ENCODE measurements at places on chromosomes 4 and X.

GRCh38 chr4:109977854-109978501 is 65.3 kb downstream of the EGF start:
- no peak for DNase-seq

- no peak for DNase-seq
Observed at GRCh38 chr4:66602622-66603021, 932.3 kb upstream of the EPHA5 start.

DNA sequence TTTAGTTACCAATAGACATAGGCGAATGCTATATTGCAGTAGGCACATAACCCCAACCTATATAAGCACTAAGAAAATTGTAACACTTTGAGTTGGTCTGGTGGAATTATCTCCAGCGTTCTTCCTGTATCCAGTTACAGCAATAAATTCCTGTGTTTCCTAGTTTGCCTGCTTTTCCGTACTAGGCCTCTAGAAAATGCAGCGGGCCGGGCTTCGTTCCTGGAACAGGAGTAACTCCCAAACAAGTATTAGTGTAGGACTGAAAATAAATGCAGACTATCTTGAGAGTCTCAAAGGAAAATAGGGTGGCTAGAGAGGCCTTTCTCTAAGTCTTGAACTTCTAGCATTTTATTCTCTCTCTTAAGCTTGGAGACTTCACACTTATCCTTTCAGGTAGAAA is 159.8 kb downstream of the OR13H1 start:
- no peak for DNase-seq

GRCh38 chrX:2435465-2435864 is 65.3 kb downstream of the DHRSX start:
- DNase-seq: no peak

DNA sequence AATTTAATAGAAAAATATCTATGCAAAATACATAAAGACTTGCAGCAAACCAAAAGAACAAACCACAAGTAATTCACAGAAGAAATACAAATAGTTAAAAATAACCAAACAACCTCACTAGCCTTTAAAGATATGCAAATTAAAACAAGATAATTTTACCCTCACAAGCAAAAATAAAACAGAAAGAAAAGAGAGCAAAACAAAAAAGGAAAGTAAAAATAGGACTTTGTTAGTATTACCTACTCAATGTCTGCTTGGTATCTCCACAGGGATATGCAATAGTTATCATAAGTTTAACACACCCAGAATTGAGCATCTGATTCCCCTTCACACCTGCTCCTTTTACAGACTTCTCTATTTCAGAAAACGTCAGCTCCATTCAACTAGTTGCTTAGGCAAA is 737.5 kb upstream of the MAGEB2 start:
- DNase-seq: no peak

GRCh38 chr4:55251342-55251741 is 94.7 kb upstream of the SRD5A3 start:
- no peak for DNase-seq

GRCh38 chrX:26909728-26910127 is 553.4 kb downstream of the PPP4R3C start:
- DNase-seq: no peak

DNA sequence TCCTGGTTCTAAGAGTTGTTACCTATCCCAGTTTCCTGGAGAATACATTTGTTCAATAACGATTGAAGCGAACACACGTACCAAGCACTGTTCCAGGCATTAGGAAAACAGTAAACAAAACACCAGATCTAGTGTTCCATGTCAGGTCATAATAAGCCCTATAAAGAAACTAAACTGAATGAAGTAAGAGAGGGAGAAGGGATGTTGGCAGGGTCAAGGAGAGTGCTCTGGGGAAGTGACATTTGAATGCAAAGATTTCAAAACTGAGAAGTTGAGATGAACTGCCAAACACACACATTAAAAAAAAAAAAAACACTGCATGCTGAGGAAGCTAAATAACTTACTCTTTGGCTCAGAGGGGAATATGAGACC is 14.4 kb upstream of the ENAM start:
- DNase-seq: no peak

DNA sequence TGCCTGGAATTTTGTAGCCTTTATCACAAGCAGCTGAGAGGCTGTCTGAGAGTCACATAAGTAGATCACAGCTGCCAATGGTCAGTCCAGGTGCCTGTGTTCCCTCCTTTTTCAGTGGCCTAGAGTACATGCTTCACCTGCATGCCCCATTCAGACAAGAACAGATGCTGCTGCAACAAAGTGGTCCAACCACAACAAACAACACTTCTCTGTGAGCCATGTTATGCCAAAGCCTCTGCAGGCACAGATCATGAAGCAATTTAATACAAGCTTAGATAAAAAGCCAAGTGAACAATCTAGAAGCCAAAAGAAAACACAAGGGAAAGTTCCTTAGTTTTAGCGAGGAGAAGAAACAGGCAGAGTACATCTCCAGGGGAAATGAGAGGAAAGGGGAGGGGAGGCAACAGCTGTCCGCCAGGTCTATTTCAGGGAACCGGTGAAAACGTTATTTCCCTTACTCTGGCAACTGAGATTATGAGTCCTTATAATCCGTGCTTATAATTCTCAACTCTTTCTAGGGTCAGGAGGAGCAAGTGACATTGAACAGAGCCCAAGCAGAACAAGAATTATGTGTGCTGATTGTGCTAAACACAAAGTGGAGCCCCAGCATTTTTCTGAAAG is 92.6 kb downstream of the TSPAN5 start:
- DNase-seq: no peak

GRCh38 chrX:42246814-42247213 is 323.5 kb upstream of the CASK start:
- no peak for DNase-seq

- DNase-seq: no peak
Observed at GRCh38 chr4:56787380-56787779, 34.1 kb downstream of the SPINK2 start.

DNA sequence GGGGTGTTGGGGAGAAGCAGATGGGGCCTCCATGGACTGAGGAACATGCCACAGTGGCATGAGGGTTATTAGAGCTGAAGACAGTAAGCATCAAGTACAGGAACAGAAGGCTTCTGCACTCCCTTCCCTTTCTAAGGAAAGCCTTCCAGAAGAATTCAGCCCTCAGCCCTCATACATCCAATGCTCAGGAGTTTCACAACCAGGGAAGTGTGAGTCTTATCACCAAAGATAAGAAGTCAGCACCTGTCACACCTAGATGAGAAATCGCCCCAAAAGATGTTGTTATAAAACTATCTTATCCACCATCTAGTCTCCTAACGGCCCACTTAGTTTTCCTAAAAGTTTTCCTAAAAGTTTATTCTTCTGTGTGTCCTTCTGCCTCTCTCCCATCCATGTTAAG is 78.0 kb upstream of the STS start:
- DNase-seq: no peak

DNA sequence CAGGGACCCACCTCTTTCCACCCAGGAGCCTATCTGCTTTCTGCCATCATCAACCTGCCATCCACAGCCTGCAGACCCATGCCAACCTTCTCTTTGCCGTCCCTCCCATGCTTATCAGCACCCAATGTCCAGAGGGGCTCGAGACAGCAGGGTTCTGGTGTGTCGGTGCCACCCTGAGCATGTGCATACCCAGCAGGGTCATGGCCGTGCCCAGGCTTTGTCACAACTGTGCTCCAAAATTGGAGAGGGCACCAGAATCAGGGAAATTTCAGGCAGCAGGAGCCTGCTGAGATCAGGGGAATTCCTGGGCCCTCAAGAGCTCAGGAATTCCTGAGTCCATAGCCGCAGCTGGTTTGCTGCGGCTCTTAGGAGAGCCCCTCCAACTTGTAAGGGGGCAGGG is 330.6 kb downstream of the CCSER1 start:
- DNase-seq: no peak

GRCh38 chrX:130628516-130628915 is 226.7 kb downstream of the RBMX2 start:
- no peak for DNase-seq

- DNase-seq: no peak
Observed at GRCh38 chrX:139388254-139388653, 142.3 kb upstream of the F9 start.

DNA sequence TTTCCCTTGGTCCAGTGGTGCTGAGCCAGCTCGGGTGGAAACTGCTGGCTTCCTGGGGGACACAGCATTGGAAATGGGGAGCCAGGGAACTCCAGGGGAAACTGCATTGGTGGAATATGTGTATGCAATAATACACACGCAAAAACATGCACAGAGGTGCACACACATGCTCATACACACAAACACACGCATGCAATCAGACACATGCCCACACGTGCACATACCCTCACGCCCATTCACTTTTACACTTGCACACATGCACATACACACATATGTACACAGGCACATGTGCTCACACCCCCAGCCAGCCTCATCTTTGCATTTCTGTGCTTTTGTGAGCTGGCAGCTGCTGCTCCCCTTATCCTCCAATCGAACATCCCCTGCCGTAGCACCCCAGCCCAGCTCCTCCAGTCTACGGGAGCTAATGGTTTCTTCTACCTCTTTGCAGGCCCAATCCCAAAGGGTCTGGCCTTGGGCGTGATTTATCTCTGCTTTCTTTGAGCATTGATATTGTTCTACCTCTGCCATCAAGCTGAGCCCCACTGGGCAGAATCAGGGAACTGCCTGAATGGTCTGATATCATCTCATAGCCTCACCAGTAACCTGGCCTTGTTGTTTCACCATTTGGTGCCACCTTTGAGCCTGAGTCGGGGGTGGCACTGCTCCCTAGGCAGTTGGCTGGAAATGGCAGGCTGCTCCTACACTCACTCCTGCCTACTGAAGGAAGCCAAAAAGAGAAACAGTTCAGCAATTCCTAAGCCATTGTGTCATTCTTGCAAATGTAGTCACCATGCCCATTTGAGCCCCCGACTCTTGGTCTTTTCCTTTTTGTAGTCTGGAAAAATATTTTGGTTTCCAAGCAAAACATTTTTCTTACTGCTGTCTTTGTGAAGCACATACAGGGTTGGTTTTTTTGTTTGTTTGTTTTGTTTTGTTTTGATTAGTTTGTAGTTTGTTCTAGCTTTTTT is 104.4 kb upstream of the MAMLD1 start:
- DNase-seq: no peak

DNA sequence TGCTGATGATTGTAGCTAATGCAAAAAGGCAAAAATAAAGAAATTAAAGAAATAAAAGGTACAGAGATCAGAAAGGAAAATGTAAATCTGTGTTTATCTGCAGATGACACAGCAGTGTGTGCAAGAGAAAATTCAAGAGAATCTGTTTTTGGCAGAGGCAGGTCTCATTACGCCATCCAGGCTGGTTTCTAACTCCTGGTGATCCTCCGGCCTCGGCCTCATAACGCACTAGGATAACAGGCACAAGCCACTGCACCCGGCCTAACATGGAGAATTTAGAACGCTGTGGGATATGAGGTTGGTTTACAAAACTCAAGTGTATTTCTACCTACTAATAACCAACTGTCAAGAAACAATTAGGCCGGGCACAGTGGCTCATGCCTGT is 29.4 kb downstream of the CTBP1 start:
- DNase-seq: no peak

DNA sequence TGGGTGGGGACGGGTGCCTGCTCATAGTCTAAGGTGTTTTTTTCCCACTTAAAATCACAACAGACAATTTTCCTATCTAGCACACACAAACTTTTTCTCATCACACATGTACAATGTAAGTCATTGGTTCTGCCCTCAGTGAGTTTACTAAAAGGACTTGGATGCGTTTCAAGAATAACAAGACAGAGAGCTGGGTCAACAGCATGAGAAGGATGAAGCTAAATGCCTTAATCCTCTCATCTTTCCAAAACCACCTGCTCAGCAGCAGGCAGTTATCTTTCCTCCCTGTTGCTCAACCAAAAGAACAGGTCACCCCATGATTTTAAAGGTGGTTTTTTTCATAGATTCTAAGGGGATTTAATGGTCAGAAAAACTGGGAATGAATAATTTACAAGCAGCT is 40.1 kb downstream of the OFD1 start:
- DNase-seq: no peak

GRCh38 chr4:24963277-24963676 is 50.4 kb upstream of the CCDC149 start:
- DNase-seq: no peak

GRCh38 chr4:24574236-24574635 is 10.1 kb downstream of the DHX15 start:
- DNase-seq: no peak

DNA sequence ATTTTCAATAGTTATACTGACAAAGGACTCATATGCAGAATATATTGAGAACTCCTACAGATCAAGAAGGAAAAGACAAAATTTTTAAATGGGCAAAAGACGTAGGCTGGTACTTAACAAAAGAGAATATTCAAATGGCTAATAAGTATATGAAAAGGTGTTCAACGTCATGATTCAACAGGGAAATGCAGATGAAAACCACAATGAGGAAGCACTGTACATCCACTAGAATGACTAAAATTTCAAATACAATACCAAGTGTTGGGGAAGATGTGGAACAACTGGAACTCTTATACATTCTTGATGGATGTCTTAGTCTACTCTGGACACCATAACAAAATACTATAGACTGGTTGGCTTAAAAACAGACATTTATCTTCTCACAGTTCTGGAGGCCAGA is 1.3 kb upstream of the MRFAP1L1 start:
- no peak for DNase-seq

DNA sequence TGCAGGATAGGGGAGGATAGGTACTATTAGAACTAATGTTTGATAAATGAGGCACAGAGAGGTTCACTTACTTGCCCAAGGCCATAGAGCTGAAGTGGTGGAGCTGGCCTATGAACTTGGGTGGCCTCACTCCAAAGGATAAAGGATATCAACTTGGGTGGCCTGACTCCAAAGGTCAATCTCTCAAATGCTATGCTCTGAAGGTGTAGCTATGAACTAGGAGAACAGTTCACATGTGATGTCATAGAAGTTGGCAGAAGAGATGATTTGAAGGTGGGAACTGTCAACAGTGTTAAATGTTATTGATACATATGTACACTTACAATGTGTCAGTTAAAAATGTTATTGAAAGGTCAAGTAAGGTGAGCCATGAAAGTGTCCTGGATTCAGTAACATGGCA is 6.2 kb upstream of the CHST7 start:
- DNase-seq: no peak

GRCh38 chr4:41878170-41878969 is 56.9 kb upstream of the TMEM33 start:
- no peak for DNase-seq

GRCh38 chr4:152033621-152034020 is 272.8 kb upstream of the GATB start:
- DNase-seq: no peak

DNA sequence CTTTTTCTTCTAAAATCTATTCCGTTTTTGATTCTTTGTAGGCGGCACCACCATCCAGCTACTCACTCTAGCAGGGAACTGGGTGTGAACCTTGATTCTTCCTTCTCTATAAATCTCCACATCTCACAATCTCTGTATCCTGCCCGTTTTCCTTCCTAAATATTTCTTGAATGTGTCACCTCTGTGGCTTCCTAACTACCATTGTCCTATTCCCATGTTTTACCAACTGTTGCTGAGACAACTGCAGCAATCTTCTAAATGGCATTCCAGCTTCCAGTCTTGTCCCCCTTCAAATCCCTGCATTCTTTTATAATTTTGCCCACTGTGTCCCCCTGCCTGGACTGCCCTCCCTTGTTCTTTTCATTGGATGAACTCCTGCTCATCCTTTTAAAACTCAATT is 641.3 kb downstream of the RPA4 start:
- DNase-seq: no peak

All from stimulated activated CD8-positive, alpha-beta memory T cell treated with anti-CD3 and anti-CD28 coated beads, Interleukin-7, amount 100 ng/mL, for 1 hour (primary cell).